A549 treated with dexamethasone at 1 μM for 4 hours (cell line): ENCODE measurements at places on chromosomes 6 and 20. TPM values are rescaled to one million over a fixed set of nuclear protein-coding genes. Genes with fewer than 3 reads are reported as not detected.

The ENPP1 gene
- total RNA-seq = 1.3 to 2.0 TPM (median 1.6 TPM) in 5 replicates

The PARD6B gene
- 3.7 to 5.1 TPM (median 4.5 TPM) in 5 replicates for total RNA-seq

The LPA gene
- total RNA-seq = 0.08 to 0.21 TPM (median 0.14 TPM) in 5 replicates

The WFDC5 gene
- total RNA-seq = not detected in 5 replicates

The HSPA12B gene
- 0.38 to 0.56 TPM (median 0.47 TPM) in 5 replicates for total RNA-seq

The SLC13A3 gene
- total RNA-seq = 0.03 to 0.17 TPM (median 0.07 TPM) in 3 of 5 replicates, not detected in the others

The RIMS4 gene
- total RNA-seq = 1.7 to 2.4 TPM (median 2.1 TPM) in 5 replicates

The LGSN gene
- total RNA-seq = 1.9 to 3.7 TPM (median 2.7 TPM) in 5 replicates

The VWA7 gene
- 0.94 to 1.9 TPM (median 1.7 TPM) in 5 replicates for total RNA-seq

The IGF2R gene
- total RNA-seq = 29.0 to 37.7 TPM (median 33.6 TPM) in 5 replicates

The EPPIN gene
- not detected in 5 replicates for total RNA-seq

The PAK5 gene
- total RNA-seq = not detected in 5 replicates

The FNDC1 gene
- total RNA-seq = 0.08 to 0.14 TPM (median 0.11 TPM) in 5 replicates

The GLP1R gene
- total RNA-seq = not detected in 5 replicates
